NCI-H2029 (cell line): ENCODE measurements at places on chromosomes 5 and 9.

DNA sequence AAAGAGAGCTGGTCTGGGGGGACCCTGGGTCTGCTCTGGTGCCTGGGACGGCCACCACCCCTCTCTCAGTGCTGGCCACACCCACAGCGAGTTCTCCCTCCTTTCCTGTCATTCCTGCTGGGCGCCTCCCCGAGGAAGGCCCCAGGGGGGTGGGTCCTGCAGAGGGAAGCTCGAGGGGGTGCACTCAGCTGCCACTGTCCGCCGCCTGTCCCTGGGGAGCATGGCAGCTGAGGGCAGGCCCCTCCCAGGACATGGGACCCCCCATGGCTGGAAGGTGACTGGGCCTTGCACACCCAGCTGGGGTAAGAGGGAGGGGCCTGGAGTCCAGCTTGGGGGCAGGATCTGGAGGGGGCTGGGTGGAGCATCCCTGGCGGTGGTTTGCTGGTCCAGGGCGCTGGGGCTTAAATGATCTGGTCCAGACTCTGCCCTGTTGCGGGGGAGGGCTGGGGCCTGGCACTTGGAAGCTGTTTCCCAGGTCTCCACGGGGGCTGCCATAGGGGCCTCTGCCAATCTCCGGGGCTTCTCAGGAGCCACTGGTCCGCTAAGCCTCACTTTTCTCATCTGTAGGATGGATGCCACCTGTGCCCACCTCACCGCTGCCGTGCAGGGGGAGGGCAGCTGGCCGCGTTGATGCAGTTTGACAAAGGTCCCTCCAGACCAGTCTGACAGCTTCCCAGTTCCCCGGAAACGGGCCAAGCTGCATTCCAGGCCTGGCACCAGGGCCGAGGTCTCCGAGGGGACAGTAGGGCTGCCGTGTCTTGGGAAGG, 6.0 kb upstream of the SLC2A6 start:
- DNase-seq: no peak

- no peak for DNase-seq
Measured at GRCh38 chr9:8366161-8366926, 566.8 kb upstream of the DMAC1 start.

GRCh38 chr9:32589083-32589723, 16.2 kb upstream of the NDUFB6 start:
- DNase-seq: no peak

DNA sequence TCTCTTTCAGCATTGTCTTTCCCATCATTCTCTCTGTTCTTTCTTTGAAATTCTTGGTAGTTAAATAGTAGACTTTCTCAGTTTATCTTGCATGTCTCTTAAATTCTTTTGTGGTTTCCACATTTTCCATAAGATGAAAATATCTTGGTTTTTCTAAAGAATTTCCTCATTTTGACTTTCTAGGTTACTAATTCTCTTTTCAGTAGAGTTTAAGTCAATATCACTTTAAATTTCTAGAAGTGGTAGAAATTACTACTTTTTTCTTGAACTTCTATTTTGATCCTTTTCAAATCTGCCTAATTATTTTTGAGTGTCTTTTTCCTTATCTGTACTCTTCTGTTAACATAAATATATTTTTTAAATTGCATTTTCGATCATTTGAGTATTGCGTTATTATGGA, 23.6 kb upstream of the LRRTM2 start:
- no peak for DNase-seq
